Cardiac septum (tissue), 1 donor: ENCODE measurements at places on chromosomes 3 and 15. TPM values are rescaled to one million over a fixed set of nuclear protein-coding genes. Genes with fewer than 3 reads are reported as not detected.

The TICRR gene
- 0.03 TPM for total RNA-seq

The ZMAT3 gene
- 18.3 TPM for total RNA-seq

The UBE2E2 gene
- total RNA-seq, result 48.1 TPM

The C3orf20 gene
- 0.32 TPM for total RNA-seq

The DAZL gene
- total RNA-seq, result not detected

The TRNT1 gene
- 13.2 TPM for total RNA-seq

The C3orf85 gene
- not detected for total RNA-seq

The GUCA1C gene
- total RNA-seq, result 0.81 TPM

The A4GNT gene
- not detected for total RNA-seq

The WNT7A gene
- not detected for total RNA-seq

The CFAP100 gene
- not detected for total RNA-seq

The RTP3 gene
- not detected for total RNA-seq

The SHF gene
- 4.2 TPM for total RNA-seq

The PAQR5 gene
- total RNA-seq, result 0.16 TPM

The PLIN1 gene
- total RNA-seq, result 3.9 TPM

The CAMP gene
- 0.67 TPM for total RNA-seq

The UBL7 gene
- 48.3 TPM for total RNA-seq
